ENCODE measurements at places on chromosomes 11 and 22. TPM values are rescaled to one million over a fixed set of nuclear protein-coding genes. Genes with fewer than 3 reads are reported as not detected.

The GPR83 gene
- 0.15 TPM for total RNA-seq

The SYCE3 gene
- total RNA-seq: not detected

GRCh38 chr11:79592406-79592805 is 151.6 kb upstream of the TENM4 start:
- DNase-seq: no peak

DNA sequence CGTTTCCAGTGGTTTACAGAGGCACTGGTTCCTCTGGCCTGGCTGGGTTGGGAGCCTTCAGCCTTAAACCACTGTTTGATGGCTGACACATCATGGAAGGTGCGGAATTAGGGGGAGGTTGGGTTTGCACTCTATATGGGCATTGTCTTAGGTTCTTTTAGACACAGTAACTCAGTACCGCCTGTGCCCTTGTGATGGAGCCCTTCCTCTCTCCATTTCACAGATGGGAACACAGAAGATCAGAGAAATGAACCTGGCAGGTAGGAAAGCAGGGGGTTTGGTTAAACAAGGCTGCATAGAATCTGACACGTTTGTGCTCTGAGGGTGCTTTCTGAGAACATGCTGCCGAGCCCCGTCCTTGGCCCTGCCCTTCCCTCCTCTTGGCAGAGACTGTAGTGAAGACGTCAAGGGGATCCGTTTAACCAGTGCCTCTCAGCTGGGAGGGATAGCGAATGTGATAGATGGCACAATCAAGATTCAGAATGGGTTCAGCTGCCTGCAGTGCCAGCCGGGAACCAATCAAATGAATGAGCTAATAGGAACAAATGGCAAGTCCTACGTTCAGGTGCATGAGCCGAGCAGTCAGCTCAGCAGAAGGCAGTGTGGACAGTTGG is 228.6 kb downstream of the TBC1D22A start:
- DNase-seq: no peak

Measured in cardiac muscle cell (in vitro differentiated cells and primary cell).